Activated T-cell treated with anti-CD3 and anti-CD28 coated beads, Interleukin-2, amount 50 U/mL, for 72 hours (primary cell): ENCODE measurements at places on chromosomes 7 and 10.

DNA sequence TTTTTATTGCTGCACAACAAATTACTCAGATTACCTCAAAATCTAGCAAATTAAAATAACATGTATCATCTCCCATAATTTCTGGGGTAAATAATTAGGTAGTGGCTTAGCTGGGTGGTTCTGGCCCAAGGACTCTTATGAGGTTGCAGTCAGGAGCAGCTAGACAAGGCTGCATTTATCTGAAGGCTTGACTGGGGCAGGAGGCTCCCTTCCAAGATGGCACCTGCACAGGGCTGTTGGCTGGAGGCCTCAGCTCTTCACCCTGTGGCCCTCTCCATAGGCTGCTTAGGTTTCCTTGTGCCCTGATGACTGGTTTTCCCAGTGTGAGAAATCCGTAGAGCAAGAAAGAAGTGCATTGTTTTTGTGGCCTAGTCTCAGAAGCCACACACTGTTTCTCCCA, 34.7 kb upstream of the ELFN1 start:
- no peak for DNase-seq

DNA sequence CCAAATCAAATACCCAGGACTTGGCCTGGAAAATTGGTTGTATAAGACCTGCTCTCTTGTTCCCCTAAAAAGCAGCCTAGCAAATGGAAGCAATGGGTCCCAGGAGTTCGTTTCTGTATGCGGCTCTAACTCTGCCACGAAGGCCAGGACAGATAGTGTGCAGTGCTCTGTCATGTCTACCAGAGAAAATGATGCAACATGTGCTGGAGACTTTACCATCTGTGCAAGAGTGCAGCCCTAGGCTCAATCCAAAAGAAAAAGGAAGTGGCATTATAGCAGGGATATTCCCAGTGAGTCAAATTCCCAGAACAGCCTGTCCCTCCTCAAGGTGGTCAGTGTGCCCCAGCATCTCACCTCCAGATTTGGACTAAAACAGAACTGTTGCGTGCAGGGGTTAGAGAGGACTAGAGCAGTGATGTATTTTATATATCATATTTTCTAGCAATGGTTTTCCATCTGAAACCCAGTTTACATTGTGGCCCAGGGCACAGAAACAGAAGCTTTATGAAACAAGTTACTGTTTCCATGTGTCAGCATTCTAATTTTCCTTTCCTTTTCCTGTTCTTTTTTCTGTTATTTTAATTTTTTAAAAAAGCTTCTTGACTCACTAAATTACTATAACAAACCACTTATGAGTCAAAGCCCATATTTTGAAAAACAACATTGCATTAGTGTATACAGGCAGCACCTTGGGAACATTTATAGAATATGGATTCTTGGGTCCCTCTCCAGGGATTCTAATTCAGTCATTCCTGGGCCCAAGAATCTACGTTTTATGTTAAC, 311.2 kb downstream of the RNLS start:
- no peak for DNase-seq

DNA sequence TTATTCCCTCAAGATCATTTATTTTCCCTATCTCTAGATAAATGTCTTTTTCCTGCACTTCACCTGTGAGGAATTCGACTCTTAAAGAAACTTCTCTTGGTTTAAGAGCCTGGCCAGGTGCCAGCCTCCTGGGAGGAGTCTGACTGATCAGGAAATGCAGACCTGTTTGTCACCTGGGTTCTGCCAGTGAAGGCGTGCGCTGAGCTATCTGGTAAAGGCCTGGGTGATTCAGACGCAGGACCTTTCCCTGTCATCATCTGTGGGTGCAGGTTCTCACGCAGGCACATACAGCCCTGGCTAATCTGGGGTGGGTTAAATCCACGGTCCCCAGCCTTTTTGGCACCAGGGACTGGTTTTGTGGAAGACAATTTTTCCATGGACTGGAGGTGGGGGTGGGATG, 65.3 kb upstream of the AQP1 start:
- DNase-seq: no peak

- no peak for DNase-seq
These were observed 33.8 kb upstream of the ATXN7L1 start for GRCh38 chr7:105910172-105910571.

GRCh38 chr10:93496322-93497041, at the start of gene CEP55:
Gene CEP55 (plus strand): TSS chr10:93496612. CDS start chr10:93500052, 3,440 bp downstream.
- peak; percentile 97 for DNase-seq

DNA sequence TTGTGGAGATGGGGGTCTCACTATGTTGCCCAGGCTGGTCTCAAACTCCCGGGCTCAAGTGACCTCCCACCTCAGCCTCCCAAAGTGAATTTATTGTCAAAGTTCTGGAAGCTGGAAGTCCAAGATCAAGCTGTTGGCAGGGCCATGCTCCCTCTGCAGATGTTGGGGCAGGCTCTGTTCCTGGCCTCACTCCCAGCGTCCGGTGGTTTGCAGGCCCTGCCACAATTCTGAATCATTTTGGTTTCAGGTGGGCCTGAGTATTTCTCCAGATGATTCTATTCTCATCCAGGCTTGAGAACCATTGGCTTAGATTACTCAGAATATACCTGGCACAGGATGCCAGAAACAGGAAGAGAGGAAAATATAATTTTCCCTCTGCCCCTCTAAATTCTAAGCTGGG, 737.4 kb downstream of the TNS3 start:
- no peak for DNase-seq

GRCh38 chr7:16171928-16172327, 249.4 kb downstream of the CRPPA start:
- DNase-seq: no peak

- no peak for DNase-seq
These were observed 561.1 kb upstream of the STEAP1 start for GRCh38 chr7:89593125-89593524.

DNA sequence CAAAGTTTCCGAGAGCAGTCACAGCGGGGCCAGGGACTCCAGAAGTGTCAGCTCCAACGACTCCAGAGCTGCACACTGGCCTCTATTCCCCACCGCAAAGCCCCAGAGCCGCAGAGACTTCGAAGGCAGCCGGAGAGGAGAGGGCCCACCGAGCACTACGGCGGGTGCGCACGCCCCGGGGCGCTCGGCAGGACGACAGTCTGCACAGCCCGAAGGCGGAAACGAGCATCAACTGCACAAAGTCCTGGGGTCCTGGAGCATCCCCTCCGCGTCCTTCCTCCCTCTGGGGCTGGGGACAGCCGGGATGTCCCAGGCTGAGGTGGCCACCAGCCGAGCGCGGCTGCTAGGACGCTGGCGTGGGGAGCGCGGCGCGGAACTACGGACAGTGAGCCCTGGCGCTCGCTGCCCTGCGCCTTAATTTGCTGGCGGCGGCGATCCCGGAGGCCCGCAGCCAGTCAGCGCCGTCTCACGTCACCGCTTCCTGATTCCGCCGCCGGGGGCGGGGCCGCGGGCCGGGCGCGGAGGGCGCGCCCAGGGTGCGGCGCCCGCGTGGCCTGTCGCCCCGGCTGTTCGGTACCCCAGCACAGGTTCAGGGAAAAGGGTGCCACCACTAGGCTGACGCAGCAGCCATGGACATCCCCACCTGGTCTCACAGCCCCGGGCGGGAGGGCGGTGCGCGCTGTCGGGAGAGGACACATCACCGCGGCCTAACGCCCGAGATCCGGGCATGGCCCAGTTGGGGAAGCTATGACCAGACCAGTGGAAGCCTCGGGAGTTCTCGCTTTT, at the start of gene TBX20:
TSS of gene TBX20 (minus strand) at position 391 of the 786 bp plus-strand sequence. CDS start 480 bp downstream, outside the sequence.
- peak; percentile 55 for DNase-seq
